CD8-positive, alpha-beta memory T cell (primary cell): ENCODE measurements at places on chromosomes 7 and 10.

- DNase-seq, result no peak
These were observed 107.4 kb downstream of the SNX13 start for GRCh38 chr7:17832820-17833355.

DNA sequence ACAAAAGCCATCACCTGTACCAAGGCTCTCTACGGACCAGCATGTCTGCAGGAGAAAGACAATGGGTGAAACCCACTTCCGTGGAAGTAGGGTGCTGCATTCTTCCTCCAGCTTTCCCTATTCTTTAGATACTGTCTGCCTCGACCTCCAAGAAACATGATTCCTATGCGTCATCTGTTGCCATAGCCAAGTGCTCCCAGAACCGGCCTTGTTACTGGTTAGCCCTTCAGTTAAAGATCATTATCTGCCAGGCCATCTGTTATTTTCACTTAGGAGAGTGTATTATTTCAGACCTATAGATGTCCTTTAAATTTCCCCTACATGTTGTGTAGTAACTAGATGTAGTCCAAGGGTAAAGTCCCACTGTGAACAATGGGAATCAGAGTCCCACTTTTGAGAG is 89.0 kb upstream of the KIAA1217 start:
- DNase-seq, result no peak

- DNase-seq, result no peak
These were observed 181.8 kb downstream of the DNAJB6 start for GRCh38 chr7:157518514-157519175.

DNA sequence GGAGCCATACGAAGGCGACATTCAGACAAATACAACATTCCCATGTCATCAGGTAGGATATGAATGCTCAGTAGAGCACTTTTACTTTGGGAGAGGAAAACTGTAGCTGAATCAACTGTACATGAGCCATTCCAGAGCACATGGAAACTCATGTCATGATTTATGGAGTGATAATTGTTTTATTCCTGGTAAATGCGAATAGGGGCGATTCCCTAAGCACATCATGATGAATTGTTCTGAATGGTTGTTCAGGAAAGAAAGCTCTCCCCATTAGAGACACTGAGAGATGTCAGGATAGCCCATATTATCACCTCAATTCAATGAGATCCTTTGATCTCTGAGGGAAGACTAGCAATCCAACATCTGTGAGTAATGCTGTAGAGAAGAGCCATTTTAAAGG is 243.6 kb downstream of the FOXP2 start:
- DNase-seq, result no peak

- no peak for DNase-seq
These were observed 176.6 kb downstream of the GALNT11 start for GRCh38 chr7:152202056-152202455.

GRCh38 chr7:129423700-129424410 is 10.4 kb upstream of the STRIP2 start:
- DNase-seq, result no peak

GRCh38 chr7:39656415-39656814 is 33.0 kb downstream of the RALA start:
- no peak for DNase-seq

DNA sequence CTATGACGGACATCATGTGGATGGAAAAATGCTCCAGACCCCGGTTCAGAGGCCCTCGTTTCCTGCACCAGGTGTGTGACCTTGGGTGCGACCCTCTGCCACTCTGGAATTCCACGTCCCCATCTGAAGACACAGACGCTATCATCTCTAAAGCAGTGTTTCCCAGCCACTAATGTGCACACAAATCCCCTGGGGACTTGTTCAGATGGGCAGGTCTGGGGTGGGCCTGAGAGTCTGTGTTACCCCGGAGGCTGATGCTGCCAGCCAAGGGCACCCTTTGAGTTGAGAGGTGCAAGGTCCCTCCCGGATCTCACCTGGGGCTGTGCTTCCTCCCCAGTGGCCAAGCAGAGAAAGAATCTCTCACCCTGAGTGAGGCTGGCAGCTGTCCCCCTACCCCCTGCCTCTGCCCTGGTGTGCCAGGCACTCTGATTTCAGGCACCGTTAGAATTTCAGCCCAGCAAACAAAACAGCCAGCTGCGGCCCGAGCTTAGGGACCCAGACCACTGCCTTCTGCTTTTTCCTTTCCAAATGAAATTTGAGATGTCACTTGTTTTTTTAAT is 90.0 kb downstream of the SLIT1 start:
- no peak for DNase-seq

- peak; percentile 14 for DNase-seq
These were observed 1.8 kb upstream of the DUSP5 start for GRCh38 chr10:110495731-110496552.

GRCh38 chr7:156005202-156005691 is 193.0 kb upstream of the SHH start:
- no peak for DNase-seq

DNA sequence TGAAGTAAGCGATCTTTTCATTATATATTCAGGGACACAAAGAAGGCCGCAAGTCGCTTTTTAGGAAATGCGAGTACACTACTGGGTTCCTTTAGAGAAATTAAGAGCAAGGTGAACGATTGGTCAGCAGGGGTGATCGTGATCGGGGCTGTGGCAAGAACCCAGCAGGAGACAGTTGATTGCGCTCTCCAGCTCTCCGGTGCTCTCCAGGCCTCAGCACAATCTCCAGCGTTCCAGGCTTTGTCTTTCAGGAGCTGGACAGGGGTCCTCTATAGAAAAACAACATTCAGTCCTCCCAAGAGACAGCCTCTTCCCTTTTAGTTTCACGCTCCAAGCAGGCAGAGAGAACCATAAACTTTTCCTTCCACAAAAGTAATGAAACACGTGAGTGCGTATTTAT is 170.5 kb upstream of the KLF6 start:
- no peak for DNase-seq

GRCh38 chr10:20863008-20863407 is 34.1 kb downstream of the NEBL start:
- DNase-seq, result no peak

- peak; percentile 21 for DNase-seq
These were observed 2.4 kb downstream of the UBE2H start for GRCh38 chr7:129950191-129950932.

DNA sequence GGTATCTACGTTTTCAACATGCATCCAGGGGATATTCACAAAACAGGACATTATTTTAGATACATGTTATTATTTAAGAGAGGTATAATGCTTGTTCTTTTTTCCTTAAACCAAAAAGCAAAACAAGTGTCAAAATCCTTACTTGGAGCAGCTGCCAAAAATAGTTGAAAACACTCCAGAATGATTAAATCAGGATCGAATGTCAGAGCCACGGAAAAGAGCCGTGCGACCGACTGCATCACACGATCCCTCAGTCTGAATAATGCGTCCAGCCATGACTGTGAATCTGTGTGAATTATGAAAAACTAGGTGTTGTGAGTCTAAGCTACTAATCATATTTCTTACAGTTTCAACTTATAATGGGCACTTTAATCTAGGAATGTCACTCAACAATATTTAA is 126.0 kb downstream of the PARD3 start:
- no peak for DNase-seq

- DNase-seq, result no peak
These were observed 10.8 kb downstream of the PDE1C start for GRCh38 chr7:32059289-32060011.

- DNase-seq, result no peak
These were observed 69.4 kb upstream of the PDLIM1 start for GRCh38 chr10:95360122-95360714.

DNA sequence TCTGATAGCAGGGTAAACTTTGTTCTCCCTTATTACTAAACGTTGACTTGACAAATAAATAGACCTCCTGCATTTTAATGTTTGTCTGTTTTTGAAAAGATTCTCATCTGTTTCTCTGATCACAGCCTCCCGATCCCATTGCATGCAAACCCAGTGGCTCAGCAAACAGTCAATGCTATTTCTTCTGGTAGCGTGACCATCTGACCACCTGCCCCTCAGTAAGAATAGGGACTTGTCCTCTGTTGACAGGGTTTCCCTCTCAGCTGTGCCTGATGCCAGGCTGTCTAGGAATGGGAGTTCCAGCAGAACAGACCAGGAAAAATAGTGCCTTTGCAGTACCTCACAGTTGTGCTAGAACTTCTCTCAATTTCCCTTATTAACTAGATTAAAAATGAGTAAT is 40.7 kb upstream of the EBLN1 start:
- DNase-seq, result no peak

DNA sequence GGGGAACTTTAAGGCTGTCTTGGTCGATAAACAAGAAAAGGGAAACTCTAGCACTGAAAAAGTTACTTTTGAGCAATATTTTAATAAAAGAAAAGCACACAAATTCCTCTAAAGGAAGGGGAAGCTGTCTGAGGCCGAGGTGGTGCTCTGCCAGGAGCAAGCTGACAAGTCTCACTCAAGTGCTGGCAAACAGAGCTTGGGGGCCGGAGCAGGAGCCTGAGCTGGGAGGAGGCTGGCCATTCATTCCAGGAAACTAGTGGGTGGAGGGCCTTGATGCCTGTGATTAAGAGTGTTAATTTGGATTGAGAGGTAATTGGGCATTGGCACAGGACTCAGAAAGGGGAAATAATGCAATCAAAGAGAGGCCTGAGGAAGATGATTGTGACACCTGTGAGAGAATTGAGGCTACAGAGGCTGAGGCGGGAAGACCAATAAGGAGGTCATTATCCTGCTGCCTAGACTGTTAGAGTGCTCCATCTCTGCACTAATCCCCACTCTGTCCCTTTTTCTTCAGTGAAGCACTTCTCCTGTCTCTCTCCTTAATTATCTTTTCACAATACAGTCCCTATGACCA is 154.9 kb upstream of the COL1A2 start:
- DNase-seq, result no peak
